Kasumi-1 (cell line): ENCODE measurements at places on chromosomes 7 and 10.

DNA sequence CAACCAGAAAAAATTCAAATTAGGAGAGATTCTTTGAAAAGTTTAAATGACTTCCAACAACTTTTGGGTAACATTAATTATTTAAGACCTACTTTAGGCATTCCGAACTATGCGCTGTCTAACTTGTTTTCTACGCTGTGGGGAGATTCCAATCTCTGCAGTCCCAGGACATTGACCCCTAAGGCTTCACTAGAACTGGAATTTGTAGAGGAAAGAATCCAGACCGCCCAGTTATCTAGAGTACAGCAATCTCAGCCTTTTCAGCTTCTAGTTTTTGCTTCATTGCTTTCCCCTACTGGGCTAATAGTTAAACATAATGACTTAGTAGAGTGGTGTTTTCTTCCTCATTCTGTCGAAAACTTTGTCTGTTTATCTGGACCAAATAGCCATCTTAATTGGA, 14.9 kb upstream of the DDC start:
- no peak for DNase-seq

DNA sequence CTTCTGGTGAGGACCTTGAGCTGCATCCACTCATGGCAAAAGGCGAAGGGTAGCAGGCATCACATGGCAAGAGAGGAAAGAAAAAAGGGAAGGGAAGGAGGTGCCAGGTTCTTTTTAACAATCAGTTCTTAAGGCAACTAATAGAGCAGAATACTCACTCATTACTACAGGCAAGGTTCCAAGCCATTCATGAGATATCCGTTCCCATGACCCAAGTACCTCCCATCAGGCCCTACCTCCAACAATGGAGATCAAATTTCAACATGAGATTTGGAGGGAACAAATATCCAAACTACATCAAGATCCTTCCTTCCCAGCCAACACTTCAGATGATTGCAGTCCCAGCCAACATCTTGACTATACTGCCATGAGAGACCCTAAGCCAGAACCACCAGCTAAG, 38.9 kb upstream of the YAE1 start:
- DNase-seq: no peak

- no peak for DNase-seq
Observed at GRCh38 chr7:91767820-91768219, 112.7 kb downstream of the MTERF1 start.

GRCh38 chr10:69858201-69858600, 56.5 kb downstream of the COL13A1 start:
- DNase-seq: no peak

GRCh38 chr10:13690281-13690825, 103.6 kb downstream of the PRPF18 start:
- DNase-seq: no peak

DNA sequence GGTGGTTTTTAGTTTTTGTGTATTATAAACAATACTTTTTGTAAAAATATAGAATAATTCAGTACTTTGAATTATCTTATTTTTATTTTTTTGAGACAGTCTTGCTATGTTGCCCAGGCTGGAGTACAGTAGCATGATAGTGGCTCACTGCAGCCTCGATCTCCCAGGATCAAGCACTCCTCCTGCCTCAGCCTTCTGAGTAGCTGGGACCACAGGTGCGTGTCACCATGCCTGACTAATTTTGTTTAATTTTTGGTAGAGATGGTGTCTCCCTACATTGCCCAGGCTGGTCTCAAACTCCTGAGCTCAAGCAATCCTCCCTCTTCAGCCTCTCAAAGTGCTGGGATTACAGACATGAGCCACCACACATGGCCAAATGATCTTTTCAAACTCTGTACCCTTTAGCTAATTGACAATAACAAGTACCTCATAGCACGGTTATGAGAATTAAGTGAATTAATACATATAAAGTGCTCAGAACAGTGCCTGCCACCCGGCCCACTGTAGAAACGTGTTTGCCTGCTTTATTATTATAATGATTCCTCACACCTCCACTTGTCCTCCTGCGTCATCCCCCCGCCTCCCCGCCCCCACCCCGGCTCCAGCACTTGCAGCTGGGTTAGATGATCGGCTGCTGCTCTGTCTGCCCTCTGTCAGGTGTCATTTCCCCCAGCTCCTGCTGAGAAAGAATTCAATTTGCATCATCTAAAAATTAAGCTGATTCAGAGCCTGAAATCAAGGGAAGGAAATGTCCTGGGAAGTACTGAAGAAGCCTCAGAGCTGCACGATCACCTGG, 53.6 kb upstream of the NRF1 start:
- DNase-seq: no peak

GRCh38 chr10:4069491-4069890, 284.5 kb upstream of the KLF6 start:
- DNase-seq: no peak
